ENCODE measurements at places on chromosomes 2 and 18.

DNA sequence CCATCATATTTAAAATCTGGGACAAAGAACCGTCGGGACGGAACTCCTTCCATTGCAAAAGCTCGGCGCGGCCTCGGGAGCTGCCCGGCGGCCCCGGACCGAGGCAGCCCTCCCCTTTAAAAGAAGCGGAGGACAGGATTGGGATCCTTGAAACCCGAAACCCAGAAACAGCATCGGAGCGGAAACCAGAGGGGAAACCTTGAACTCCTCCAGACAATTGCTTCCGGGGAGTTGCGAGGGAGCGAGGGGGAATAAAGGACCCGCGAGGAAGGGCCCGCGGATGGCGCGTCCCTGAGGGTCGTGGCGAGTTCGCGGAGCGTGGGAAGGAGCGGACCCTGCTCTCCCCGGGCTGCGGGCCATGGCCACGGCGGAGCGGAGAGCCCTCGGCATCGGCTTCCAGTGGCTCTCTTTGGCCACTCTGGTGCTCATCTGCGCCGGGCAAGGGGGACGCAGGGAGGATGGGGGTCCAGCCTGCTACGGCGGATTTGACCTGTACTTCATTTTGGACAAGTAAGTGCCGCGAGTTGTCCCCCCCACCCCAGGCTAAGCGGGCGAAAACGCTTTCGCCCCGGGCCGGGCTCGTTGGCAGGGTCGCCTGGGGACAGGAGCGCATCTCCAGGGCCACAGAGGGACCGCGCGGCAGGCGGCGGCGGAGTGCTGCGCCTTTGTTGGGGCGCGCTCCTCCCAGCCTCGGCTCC, at the start of gene ANTXR1:
Gene ANTXR1 (plus strand): TSS at position 38 of the 698 bp plus-strand sequence. CDS start 321 bp downstream, at position 359.
- DNase-seq = no peak

DNA sequence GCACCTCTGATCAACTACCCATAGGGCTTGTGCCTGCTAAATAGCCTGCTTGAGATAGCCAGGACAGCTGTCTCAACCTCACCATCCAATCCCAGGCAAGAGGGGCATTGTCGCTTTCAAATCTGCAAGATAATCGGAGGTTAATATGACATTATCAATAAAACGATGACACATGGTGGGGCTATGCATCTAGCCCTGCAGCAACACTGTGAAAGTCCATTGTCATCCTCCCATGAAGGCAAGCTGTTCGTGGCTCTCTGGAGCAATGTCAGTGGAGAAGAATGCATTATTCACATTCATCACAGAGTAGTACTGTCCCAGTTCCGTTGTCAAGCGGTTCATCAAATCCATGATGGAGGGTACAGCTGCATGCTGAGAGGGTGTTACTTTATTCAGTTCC, 18.9 kb upstream of the KLHL23 start:
- DNase-seq = no peak

DNA sequence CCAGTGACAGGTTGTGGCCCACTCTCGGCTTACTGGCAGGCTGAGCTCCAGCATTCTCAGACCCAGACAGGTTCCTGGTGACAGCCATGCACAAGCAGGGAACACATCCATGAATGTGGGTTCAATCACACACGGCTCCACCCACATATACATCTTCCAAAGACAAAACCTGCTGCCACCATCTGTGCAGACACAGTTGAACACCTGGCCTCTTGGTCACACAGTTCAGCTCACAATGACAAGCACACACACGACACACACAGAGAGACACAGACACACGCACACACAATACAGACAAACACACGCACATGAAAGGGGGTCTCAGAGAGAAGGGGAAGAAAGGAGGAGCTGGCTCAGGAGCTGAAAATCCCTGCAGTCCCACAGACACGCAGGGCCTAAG, 32.1 kb upstream of the PTMA start:
- DNase-seq = no peak

GRCh38 chr18:39191931-39192330, 1626.3 kb upstream of the CELF4 start:
- DNase-seq = no peak

DNA sequence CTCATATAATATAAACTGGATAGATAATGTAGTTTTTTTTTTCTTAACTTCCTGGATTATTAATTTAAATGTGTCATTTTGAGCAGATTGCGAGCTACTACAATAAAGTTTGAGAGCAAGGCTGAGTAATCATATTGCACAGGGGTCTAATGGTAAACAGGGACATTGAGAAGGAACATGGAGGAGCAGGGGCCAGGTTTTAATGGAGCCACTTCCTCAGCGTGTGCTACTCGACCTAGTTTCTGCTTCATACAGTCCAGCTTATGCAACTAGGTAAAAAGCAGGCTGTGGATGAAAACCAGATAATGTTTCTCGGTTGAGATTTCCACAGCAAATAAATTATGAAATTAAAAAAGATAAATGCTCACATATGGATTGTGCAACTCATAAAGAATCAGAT, 1915.7 kb upstream of the CELF4 start:
- no peak for DNase-seq

DNA sequence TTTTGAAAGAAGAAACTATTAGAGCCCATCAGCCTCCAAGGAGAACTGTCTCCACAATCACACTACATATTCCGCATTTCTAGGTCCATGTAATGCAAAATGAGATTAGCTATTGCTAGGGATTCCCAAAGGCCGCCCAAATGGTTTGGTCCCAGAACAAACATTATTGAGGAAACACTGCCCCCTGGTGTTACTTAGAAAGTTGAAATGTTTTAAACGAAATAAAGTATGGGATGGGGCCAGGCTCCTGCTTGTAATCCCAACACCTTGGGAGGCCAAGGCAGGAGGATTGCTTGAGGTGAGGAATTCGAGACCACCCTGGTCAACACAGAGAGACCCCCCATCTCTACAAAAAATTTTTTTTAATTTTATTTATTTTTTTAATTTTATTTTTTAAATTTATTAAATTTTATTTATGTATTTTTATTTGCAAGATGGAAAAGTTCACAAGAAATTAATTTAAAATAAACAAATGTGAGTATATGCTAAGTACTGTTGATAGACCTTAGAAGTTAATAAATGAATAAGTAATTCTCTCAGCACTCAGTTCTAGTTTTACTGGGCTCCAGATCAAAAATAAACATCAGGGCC, 5.5 kb downstream of the NHEJ1 start:
- DNase-seq = no peak

- DNase-seq = no peak
These were observed 398.9 kb downstream of the TRIB2 start for GRCh38 chr2:13115643-13116042.

DNA sequence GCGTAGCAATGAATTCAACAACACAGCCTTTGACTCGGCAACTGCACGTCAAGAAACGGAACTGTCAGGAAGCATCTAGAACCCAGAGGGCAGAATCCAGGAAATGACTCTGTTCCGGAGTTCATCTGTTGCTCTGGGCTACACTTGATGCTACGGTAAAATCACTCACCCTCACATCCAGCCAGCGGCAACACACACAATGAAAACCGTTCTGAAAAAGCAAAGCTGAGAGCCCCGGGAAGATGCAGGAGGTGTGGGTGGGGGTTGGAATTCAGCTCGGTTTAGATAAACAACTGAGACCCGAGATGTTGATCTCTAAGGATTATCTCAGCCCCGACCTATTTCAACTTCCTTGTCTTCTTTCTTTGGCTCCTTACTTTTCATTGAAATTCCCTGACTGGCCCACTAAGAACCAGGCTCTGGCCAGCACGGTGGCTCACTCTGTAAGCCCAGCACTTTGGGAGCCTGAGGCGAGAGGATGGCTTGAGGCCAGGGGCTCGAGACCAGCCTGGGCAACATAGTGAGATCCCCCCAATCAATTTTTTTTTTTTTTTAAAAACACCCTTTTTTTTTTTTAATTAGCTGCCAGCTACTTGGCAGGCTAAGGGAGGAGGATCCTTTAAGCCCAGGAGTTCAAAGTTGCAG, 13.3 kb upstream of the RAB17 start:
- peak; percentile 34 for DNase-seq

GRCh38 chr18:57107140-57107832, 39.6 kb upstream of the BOD1L2 start:
- no peak for DNase-seq
